ENCODE measurements at places on chromosomes 3 and 15.

DNA sequence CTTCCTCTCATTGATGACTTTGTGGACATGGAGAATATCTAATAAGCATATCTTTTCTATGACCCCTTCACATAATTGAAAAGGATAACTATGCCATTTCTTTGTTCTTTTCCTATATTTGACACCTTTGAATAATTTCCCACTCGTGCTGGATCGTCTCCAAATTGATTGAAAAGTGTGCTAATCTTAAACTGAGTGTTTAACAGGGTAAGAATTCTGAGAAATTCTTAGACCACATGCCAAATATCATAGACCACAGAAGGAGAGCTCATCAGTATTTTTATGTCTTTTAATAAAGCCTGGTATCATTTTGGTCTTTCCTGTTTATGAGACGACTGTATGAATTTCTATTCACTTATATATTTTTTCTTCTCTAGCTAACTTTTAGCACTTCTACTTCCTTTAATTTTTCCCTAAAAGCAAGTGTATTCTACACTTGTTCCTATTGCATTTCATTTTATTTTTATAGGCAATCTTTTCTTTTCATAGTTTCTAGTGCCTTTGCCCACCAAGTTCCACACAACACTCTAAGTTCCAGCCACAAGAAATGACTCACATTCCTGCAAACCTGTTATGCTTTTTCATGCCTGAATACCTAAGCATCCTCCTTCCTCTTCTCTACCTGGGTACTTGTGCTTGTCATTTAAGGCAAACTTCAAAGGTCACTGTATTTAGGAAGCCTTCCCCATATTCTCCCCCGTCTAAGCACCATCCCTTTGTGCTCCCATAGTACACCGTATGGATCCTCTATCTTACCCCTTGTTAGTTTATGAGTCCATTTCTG is 30.1 kb downstream of the KBTBD8 start:
- DNase-seq, result no peak

GRCh38 chr3:71307991-71308697 is 275.4 kb downstream of the FOXP1 start:
- no peak for DNase-seq

DNA sequence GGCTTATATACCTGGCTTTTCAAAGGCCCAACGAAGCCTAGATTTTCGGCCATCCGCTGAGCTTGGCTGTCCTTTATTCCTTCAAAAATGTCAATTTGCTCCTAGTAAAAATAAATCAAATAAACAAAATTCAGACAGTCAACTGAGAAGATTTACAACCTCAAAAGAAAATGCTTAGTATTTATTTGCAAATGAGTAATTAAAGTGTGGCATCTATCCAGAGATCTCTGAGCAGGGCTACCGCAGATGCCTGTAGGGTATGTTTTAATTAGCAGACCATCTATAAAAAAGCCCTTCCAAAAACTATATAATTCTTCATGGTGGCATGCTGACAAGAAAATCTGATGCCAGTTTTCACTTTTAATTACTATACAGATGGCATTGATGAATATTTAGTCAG is 136.2 kb downstream of the SUCLG2 start:
- no peak for DNase-seq

GRCh38 chr15:70145261-70145660 is 47.5 kb upstream of the TLE3 start:
- DNase-seq, result no peak

Measured in GM23248 (cell line).